ENCODE measurements at places on chromosomes 12 and 14.

DNA sequence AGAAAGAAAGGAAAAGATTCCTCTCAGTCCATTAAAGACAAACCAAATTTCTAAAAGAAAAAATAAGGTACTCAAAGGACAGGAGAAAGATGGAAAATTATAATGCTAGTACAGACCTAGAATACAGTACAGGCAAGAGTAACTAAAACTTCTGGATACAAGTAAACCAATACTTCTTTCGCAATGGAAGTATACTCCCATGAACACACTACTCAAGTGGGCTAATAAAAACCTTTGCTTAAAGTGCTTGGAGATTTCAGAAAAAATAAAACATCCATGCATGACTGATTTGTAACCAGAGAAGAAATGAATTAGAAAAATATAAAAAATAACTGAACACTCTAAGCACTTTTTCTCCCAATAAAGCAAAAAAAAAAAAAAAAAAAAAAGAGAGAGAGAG, 3.5 kb downstream of the ZBTB25 start:
- no peak for DNase-seq

DNA sequence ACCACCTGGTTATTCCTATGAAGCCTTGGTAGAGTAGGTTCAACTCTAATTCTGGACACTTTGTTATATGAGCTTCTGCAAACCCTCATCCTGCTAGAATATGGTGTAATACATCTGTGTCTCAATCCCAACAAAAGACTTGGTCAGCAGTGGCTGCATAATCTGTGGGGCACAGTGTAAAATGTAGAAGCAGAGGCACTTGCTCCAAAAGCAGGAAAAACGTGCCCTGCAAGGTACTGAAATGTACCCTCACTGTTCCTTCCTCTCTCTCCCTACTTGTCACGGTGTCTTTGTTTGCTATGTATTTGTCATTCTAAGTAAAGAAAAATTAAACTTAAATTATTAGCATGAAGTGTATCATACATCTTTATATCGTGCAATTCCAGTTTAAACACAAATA, 267.9 kb downstream of the BCL11B start:
- DNase-seq: no peak

- DNase-seq: no peak
Observed at GRCh38 chr12:116266168-116266601, 11.3 kb downstream of the MED13L start.

DNA sequence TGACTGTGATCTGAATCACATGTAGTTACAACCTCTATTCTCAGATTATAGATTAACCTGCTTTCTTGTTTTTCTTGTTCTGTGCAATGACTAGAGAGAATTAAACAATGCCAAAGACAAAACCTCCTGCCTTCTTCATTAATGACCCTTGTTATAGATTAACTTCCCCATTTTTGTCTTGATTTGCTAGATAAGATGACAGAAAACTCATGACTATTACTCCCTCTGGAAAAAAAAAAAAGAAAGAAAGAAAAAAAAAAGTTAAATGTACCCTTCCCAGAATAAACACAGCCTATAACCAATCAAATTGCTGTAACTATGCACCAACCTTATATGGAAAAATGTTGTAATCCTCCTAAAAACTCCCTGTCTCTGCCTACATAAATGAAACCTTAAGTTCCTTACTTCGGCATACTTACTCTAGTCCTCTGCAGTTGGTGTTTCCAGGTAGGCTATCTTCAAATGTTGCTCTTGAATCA, 41.1 kb upstream of the PCED1B start:
- no peak for DNase-seq

DNA sequence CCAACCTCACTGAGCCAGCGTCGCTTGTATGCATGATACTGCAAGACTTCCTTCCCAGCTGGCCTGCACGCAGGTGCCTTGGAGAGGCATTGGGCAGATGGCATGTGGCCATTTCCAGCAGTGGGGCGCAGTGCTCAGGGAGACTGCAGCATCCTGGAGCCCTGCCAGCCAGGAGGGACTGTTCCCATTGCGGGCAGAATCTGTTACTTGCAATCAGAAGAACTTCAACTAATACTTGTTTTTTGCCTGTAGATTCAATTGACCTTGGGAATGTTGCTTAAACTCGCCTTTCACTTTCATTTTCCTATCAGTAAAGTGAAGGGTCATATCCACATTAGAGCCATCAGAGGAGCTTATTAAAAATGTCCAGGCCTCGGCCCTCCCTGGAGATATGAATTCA, 29.8 kb downstream of the ANKRD9 start:
- DNase-seq: peak; percentile 6

DNA sequence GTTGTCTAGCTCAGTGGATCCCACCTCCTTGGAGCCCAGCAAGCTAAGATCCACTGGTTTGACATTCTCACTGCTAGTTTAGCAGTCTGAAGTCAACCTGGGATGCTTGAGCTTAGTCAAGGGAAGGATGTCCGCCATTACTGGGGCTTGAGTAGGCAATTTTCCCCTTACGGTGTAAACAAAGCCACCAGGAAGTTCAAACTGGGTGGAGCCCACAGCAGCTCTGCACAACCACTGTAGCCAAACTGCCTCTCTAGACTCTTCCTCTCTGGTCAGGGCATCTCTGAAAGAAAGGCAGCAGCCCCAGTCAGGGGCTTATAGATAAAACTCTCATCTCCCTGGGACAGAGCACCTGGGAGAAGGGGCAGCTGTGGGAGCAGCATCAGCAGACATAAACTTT, 16.7 kb upstream of the TAS2R43 start:
- no peak for DNase-seq

GRCh38 chr14:89386212-89386886, 30.7 kb downstream of the FOXN3 start:
- no peak for DNase-seq

DNA sequence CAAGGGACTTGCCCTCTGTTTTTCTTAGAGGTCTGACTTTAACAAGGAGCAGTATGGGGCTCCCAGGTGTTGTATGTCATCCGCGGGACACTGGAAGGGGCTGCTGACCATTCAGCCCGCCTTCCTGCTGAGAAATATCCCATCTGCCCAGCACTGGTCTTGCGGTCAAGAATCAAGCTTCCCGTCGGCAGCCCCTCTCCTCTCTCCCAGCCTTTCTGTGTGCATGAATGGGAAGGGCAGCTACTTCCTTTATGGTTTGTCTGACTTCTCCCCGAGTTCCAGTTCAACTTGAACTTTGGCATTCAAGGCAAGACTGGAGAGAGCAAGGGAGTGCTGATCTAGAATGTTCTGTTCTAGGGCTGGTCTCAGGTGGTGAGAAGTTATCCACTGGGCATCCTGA, 51.5 kb downstream of the PSMA6 start:
- DNase-seq: no peak

- DNase-seq: no peak
Observed at GRCh38 chr14:99420711-99421110, 59.9 kb downstream of the SETD3 start.

GRCh38 chr14:22513066-22513812, 75.8 kb downstream of the DAD1 start:
- DNase-seq: no peak

DNA sequence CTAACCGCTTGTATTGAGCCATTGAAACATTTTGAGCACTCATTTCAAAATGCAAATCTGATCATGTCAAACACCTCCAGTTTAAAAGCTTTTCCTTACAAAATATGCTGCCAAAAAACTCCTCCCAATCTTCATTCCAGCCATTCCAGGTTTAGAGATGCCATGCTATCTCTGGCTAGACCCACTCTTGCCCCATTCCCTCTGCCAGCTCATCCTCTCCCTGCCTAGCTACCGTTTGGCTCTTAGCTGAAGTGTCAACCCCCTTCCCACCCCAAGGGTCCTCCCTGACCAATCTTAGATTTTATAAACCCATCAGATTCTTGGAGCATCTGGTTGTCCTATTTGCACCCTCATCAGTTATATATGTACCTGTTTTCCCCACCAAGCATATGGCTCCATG, 75.0 kb downstream of the SCAF11 start:
- no peak for DNase-seq

- DNase-seq: no peak
Observed at GRCh38 chr12:132886529-132887477, 602 bp downstream of the CHFR start.

DNA sequence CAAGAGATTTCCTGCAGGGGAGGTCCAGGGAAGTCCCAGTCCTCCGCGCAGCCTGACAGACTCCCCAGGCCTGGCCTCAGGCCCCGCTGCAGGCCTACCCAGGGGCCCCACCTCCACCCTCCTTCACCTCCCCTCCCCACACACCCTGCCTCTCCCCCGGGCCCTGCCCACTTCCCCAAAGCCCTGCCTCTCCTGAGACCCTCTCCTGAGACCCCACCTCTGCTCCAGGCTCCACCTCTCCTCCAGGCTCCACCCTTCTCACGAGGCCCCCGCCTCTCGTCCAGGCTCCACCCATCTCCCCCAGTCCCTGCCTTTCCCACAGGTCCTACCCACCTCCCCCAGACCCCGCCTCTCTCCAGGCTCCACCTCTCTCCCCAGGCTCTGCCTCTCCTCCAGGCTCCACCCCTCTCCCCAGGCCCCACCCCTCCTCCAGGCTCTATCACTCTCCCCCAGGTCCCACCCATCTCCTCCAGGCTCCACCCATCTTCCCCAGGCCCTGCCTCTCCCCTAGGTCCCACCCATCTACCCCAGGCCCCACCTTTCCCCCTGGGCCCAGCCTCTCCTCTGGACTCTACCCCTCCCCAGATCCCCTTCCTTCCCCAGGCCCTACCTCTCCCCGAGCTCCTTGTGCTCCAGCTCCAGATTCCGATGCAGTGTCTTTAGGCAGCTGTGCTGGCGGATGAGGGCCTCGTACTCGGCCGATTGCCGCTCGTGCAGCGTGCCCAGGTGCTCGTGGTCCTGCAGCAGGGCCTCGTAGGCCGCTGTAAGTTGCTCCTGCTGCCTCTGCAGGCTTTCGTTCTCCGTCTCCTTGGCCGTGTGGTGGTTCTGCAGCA, 58.8 kb upstream of the GPR68 start:
- DNase-seq: no peak

DNA sequence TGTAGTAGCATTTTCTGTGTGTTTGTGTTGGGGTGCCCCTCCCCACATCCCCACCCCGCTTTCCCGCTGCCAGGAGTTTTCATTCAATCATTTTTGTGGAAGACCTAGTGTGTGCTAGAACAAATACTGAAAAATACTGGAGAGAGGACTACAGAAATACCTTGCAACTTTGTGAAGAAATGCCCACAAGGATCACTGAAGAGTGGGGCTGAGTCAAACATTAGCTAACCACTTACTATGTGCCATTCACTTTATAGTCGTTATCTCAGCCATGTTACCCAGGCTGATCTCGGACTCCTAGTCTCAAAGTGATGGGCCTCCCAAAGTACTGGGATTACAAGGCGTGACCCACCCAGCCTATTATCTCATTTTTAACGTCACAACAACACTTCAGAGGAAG, 559 bp upstream of the LMBR1L start:
- DNase-seq: no peak

- DNase-seq: no peak
Observed at GRCh38 chr12:79688376-79689060, 2.2 kb downstream of the PAWR start.

DNA sequence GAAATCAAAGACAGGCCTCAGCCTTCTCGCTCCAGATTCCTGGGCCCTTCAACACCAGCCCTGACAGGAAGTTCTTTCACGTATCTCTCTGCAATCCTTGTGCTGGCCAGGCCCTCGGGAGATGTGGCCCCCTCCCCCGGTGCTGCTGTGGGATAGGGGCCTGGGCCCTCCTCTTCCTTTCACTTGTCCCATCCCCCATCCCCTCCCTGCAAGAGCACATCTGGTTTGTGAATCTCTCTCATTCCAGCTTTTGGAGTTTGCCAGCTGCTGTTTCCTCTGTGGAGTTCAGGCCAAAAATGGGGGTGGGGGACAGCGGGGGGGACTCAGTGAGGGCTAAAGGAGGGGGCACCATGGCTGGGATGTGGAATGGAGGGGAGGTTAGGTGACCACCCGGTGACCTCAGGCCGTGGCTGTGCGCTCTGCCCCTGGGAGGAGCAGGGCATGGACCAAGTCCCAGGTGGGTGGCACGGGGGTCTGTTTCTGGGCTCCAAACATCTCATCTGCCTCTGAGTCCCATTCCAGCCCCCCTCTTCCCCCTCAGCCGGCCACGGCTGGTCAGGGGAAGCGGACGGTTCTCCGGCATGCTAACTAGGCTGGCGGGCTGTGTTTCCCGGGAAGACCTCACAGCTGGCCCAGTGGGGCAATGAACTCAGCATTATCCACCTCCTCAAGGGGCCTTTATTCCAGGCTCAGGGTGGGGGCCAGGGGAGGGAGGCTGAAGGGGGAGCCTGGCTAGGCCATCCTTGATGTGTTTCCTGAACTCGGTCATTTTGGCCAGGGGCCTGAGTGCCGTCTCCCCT, 7.4 kb downstream of the LRP1 start:
- DNase-seq: no peak

GRCh38 chr12:78530100-78530765, 334.3 kb upstream of the SYT1 start:
- DNase-seq: no peak

DNA sequence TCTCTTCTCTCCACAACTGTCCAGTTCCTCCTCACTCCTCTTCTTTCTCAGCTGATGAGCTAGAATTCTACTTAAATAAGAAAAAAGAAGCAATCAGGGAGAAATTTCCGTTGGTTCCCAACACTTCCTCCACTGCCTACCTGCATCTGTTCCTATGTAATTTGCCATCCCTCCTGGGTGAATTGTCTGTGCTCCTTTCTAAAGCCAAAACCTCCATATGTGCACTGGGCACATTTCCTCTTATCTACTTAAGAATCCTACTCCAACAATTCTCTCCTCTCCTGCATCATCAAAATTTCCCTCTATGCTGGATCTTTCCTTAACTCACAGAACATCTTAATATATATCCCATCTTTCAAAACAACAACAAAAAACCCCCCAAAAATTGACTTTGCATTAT, 35.2 kb downstream of the GPR65 start:
- peak; percentile 50 for DNase-seq

GRCh38 chr14:69685716-69686115, 74.3 kb downstream of the SUSD6 start:
- DNase-seq: peak; percentile 43

DNA sequence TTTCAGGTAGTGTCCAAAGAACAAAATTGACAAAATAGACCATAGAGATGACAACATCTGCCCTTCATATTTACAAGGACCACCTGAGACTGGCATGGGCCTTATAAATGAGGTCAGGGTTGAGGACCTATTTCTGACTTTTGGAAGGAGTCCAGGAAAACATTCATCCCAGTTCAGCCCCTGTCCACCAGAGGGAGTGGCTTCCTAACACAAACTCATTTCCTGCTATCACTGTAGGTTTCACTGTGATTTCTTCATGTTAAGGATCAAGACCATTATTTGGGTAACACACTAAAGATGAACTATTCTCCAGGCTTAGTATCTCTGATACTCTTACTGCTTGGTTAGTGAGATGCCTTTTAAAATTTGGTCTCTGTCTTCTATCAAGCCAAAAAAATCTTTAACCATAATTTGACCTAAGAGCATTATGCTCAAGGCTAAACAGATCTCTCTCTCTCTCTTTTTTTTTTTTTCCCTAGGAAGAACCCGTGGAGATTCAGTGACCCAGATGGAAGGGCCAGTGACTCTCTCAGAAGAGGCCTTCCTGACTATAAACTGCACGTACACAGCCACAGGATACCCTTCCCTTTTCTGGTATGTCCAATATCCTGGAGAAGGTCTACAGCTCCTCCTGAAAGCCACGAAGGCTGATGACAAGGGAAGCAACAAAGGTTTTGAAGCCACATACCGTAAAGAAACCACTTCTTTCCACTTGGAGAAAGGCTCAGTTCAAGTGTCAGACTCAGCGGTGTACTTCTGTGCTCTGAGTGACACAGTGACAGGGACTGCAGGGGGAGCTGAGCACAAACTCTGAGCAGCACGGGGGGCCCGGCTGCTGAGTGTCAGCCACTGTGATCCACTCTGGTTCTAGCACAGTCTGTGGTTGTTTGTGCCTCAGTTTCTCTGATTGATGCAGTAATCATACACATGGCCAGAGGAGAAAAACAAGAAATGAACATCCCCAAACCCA, 267.6 kb upstream of the OR4E1 start:
- DNase-seq: no peak

GRCh38 chr12:22374508-22374907, 40.0 kb upstream of the ST8SIA1 start:
- no peak for DNase-seq
